ENCODE measurements at places on chromosomes 16 and 17.

- DNase-seq, result no peak
Measured at GRCh38 chr16:57422026-57422944, 17.7 kb downstream of the CCL17 start.

GRCh38 chr17:45129940-45130680, 2.2 kb downstream of the PLCD3 start:
- DNase-seq, result no peak

DNA sequence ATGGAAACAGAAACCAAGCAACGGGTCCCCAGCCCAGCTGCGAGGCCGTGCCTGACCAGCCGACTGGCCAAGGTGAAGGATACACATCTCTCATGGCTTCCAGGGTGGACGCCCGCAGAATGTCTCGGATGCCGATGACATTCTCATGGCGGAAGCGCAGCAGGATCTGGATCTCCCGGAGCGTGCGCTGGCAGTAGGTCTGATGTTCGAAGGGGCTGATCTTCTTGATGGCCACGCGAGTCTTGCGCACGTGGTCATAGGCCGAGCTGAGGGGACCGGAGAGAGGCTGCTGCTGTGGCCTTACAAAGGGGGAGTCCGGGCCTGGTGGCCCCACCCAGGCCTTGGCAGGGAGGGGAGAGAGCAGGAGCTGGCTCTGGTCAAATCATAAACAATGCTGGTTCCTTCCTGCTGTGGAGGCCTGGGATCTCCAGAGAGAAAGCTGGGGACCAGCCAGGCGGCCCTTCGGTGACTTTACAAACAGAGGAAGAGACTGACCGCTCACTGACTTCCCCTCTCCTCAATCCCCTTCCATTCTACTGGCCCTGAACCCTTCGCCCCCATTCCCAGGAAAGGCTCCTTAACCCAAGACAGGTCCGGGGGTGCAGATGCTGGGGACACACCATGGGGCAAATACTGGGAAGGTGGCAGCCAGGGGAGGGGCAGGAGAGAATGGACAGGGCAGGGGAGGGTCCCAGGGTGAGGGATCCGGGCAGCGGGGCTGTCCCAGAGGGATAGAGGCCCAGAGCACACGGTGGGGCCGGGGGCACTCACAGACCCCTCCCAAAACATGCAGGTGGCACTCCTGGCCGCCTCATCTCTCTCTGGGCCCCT, 1.1 kb downstream of the MAPK3 start:
- DNase-seq, result no peak

- DNase-seq, result no peak
Measured at GRCh38 chr17:34006126-34006525, 249.0 kb upstream of the CCL2 start.

DNA sequence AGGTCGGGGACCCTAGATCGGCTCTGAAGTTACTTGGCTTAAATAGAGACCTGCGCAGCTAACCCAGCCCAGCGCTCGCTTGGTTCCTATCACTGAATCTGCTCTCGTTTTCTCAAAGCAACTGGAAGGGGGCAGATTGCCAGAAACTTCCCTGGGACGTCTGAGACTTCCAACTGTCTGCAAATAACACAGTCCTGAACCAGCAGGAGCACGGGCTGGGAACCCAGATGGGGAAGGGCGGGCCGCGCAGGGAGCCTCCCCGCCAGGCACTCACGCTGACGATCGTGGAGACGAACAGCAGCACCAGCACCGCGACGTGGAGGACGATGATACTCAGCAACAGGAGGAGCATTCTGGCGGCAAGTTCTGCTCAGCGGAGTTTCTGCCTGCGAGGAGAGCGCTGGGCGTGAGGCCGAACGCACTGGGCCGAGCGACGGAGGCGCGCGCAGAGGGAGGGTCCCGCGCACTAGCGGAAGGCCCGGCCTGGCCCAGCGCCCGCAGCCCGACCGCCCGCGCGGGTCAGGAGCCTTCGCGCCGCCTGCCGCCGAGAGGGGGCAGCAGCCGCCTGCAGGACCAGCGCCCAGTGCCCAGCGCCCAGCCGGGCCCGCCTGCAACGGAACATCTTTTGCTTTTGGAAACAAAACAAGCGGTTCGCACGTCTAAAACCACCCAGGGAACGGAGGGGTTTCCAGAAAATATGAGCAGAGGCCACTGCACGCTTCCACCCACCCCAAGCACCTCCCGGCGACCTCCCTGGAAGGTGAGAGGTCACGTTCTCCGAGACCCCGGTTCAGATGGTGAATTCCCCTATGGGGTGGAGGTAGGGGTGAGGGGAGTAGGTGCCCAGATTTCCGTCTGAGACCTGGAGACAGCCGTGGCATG, 4.5 kb downstream of the PMP22 start:
- DNase-seq, result no peak

DNA sequence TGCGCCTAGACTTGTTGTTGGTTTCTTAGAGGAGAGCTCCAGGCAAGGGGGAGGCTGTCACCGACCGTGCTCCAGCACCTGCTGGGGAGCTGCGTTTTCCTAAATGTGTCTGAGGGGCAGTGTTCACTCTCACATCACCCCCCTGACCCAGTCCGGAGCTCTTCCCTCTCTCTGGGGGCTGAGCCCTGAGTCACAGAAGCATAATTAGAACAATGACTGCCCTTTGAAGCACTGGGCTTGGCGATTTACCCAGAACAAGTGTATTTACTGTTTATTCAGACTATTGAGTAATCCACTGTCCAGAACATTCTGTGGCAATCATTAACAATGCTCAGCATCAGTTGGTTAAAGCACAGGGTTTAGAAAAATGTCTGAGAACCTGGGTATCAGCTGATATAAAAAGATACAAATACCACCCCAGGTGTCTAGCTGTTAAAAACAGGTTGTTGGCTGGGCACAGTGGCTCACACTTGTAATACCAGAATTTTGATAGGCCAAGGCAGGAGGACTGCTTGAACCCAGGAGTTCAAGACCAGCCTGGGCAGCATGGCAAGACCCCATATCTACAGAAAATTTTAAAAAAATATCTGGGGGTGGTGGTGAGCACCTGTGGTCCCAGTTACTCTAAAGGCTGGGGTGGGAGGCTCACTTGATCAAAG, 8.1 kb downstream of the CES4A start:
- DNase-seq, result no peak

DNA sequence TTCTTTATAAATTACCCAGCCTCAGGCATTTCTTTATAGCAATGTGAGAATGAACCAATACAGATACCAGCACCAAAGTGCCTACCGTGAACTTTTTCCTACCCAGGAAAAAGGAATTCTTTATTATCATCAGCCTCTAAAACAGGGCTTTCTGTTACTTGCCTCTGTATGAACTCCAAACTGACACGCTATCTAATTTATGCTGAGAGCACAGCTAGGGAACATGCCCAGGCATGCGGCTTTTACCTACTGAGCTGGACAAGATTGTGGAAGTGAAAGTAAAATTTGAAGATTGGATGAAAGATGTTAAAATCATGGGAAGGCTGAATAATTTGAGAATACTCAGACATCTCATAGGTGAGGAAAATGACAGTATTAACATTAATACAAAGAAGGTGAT, 24.4 kb upstream of the ADCY9 start:
- no peak for DNase-seq

DNA sequence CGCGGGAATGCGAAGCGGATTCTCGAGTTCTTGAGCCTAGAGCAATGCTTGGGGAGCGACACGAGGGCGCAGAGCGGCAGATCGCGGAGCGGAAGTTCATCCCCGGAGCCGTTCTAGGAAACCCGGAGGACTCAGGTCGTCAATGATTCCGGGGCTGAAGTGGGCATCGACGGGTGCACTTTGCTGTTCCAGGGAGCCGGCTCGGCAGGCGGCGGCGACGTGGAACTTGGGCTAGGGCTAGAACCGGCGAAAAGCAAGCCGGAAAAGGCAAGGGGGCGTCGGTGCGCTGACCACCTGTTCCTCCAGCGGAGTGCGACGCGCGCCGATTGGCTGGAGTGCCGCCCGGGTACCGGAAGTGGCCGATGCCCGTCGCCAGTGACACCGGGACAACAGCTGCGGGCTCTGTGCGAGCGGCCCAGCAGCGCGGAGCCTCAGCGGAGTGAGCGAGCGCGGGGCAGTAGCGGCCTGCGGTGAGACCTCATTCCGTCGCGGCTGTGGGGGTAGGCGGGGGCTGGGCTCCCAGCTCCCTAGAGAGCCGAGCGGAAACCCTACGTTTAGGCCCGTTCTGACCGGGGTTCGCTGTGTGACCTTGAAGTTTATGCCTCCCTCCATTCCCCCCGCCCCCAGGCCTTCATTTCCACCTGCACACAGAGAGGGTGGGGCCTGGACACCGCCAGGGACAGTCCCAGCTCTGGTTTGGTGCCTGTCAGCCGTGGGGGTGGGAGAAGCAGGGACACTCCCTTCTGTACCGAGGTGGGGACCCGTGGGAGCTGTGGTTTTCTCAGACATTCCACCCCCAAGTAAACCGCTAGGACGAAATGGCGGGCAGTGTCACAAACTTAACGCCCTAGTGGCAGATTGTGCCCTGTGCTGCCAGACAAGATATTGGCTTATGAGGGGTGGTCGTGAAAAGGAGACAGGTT, at the start of gene ZFP3:
TSS of gene ZFP3 (plus strand) at position 362 of the 923 bp plus-strand sequence. CDS start 13,038 bp downstream, outside the sequence.
- DNase-seq, result peak; percentile 37

DNA sequence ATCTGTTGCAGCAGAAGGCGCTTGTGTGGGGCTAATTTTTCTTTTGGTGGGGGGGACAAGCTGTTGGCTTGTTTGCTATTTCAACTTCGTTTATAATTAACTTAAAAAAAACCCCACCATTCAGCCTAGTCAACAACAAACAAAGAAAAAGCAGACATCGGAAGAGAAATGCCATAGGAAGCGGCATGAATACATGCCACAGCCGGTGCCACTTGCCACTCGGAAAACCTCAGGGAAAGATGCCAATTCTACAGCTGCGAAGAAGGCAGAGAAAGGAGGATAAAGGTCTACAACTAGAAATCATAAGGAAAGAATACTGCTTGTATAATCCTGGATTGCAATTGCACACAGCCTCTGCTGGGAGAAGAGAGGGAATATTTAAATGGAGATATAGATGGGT, 254.4 kb upstream of the PMFBP1 start:
- DNase-seq, result no peak

- DNase-seq, result no peak
Measured at GRCh38 chr16:15803618-15804017, 53.2 kb downstream of the MYH11 start.

GRCh38 chr17:10681866-10682446, 15.4 kb downstream of the SCO1 start:
- DNase-seq, result no peak

DNA sequence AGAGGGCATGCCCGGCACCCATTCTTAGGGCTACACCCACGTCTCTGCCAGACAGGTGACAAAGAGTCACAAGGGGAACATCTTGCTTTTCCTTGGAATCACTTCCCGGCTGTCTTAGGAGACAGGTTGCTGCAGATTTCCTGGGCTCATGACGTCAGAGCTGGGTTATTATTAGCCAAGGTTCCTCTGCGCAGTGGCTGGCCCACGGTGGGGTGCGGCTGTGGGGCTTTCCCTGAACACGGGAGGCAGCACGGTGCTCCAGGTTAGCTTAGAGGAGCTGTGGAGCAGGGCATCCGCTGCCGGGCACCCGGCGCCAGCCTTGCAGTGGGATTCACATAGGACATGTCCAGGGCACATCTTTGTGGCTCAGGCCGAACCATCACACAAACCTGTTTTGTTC, 118.0 kb upstream of the PLCG2 start:
- DNase-seq, result no peak

- DNase-seq, result no peak
Measured at GRCh38 chr17:30318155-30318554, 15.7 kb downstream of the TMIGD1 start.

DNA sequence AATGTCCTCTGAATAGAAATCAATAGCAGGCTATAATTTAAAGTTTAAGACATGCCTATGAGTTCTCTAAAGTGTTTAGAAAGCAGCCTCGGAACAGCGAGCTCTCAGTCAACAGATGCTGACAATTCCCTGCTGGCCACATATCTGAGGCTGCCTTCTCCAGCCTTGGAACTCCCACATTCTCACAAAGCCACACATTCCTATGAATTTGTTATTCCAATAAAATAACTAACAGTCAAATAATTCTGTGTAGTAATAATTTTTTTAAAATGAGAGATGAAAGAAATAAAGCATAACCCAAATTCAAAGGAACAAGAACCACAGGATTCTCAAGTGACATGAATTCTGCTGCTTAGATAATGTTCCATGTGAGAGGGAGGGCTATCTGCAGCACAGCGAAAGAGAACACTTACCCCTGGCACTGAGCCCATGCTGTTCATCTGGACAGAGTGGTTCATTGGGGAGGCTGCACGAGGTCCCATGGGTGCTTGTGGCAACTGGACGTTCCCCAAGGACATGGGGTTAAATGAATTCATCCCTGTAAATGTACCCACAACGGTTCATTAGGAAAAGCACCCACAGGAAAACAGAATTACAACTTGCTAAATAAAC, 56.9 kb upstream of the TRAP1 start:
- DNase-seq, result no peak

DNA sequence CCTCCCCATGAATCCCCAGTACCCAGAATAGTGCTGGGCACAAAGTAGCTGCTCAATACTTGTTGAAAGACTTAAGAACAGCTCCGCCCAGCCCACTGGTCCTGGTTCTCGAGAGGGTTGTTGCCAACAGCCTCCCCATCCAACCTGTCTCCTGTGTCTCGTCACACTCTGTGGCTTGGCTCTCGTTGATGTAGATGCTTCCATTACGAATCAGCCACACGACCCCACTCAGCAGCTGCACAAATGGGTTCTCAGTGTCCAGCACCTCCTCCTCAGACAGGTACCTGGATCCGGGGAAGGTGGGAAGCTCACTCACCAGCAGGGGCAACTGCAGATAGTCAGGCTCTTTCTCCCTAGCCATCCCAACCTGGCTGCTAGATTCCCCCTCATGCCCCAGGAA, 2.1 kb downstream of the NAGPA start:
- DNase-seq, result no peak

DNA sequence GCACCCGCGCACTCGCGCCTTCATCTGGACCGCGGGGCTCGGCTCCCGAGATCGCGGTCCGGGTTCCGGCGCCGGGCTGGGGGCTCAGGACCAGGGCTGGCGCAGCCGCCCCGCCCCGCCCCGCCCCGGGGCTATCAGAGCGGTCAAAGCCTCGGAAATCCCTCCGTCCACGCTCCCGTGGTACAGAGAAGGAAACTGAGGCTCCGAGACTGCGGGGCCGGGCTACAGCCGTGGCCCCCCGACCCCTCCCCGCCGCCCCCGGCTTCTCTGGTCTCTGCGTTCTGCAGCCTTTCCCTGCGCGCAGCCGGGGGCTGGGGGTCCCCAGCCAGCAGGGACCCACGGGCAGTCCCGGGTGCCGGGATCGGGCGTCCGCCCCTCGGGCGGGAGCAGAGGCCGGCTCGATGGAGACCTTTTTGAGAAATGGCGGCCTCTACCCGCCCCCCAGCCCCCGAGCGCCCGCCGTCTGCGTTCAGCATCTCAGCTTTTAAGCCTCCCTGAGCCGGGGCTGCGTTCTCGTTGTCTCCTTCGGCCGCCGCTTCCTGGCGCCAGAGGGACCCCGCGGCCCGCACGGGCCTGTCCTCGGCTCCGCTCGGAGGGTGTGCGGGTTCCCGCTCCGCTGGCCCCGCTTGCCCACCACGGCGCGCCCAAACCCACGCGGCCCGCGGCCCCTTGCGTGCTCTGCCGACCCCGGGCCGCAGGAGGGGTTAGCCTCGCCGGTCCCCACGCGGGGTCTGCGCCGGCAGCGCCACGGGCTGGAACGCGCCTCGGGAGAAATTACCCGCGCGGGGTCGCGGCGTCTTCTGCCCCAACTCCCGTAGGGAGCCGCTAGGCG, 1.5 kb upstream of the NPTX1 start:
- no peak for DNase-seq

GRCh38 chr17:75456039-75456416, 407 bp upstream of the TMEM94 start:
- no peak for DNase-seq

Measured in stimulated activated CD8-positive, alpha-beta memory T cell treated with anti-CD3 and anti-CD28 coated beads, Interleukin-7, amount 100 ng/mL, for 1 hour (primary cell).